AG04450 (cell line): ENCODE measurements at places on chromosomes 16 and 17.

GRCh38 chr17:69593351-69593715 is 178.8 kb downstream of the MAP2K6 start:
- DNase-seq: no peak

DNA sequence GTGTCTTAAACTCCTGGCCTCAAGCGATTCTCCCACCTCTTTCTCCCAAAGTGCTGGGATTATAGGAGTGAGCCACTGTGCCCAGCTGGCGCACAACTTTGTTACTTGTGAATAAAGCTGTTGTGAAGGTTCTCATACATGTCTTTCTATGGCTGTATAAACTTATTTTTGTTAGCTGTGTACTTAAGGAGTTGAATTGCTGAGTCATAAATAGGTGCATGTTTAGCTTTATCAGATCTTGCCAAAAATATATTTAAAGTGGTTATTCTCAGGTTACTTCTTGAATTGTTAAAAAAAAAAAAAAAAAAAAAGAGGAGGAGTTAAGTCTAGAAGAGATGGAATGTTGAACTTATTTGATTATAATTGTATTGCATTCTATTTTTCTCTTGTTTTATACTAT is 47.6 kb upstream of the IRX3 start:
- no peak for DNase-seq

- DNase-seq: no peak
These were observed 84.6 kb downstream of the USP31 start for GRCh38 chr16:23064639-23065038.

DNA sequence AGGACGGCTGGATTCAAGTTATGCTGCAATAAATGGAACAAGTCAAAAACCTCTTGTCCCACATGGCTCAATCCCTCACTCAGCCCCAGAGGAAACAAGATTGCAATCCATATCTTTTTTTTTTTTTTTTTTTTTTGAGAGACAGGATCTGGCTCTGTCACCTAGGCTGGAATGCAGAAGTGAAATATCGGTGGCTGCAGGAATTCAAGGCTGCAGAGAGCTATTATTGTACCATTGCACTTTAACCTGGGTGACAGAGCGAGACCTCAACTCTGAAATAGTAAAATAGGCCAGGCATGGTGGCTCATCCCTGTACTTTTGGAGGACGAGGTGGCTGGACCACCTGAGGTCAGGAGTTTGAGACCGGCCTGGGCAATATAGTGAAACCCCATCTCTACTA is 2.7 kb upstream of the PDE6G start:
- DNase-seq: no peak

GRCh38 chr17:65278050-65278819 is 141.1 kb downstream of the RGS9 start:
- no peak for DNase-seq

DNA sequence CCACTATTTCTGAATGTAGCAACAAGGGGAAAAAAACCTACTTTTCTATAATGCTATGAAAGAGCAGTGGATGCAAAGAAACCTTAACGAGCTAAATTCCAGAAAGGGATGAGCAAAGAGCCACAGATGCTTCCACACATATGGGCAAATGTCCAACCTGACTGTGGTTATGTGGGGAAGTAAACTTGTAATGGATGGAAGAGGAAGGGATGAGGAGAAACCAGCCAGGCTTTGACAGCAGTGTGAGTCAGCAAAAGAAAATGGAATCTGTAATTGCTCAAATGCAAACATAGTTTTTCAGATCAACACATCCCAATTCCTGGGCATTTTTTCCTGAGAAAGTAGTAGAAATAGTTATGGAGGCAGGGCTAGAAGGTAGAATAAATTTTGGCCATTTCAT is 204.8 kb upstream of the CPHXL start:
- DNase-seq: peak; percentile 97

DNA sequence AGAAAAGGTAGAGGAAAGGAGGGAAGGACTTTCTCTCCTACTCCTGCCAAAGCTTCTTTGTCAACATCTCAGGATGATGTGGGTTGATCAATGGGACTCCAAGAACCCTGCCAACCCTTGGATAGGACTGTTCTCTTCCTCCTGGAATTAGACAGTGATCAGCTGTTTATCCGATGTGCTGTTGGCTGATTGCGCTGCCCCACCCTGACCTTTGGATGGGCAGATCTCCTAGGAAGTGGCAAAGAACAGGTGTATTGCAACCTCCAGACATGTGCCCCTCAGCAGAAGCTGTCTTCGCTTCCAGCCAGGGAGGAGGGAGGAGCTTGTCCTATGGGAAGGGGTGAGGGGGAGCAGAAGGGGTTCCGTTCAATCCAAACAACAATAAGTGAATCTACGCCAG is 30.5 kb downstream of the SLC5A11 start:
- no peak for DNase-seq

- DNase-seq: no peak
These were observed 24.9 kb downstream of the KIAA0513 start for GRCh38 chr16:85052536-85052935.

DNA sequence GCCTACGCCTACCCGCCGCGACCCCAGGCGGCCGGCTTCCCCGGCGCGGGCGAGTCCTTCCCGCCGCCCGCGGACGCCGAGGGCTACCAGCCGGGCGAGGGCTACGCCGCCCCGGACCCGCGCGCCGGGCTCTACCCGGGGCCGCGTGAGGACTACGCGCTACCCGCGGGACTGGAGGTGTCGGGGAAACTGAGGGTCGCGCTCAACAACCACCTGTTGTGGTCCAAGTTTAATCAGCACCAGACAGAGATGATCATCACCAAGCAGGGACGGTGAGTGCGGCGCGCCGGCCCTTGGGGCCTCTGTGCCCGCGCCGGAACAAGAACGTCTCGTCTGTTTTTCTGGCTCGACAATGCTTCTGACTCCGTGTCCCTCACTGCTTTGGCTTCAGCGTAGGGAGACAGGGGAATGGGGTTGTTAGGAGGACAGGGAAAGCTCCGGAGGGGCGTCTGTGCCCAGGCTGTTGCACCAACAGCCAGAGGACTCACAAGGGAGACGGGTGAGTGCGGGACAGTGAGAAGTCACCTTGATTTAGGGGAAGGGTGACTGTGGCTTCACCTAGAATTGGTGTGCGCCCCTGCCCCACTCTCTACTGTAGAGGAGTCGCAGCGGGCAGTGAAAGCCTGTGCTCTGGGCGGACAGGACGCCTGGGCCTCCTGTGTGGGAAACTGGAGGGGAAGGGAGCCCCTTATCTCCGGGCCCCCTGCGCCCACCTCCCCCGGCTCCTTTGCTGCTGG is 806 bp downstream of the TBX21 start:
- no peak for DNase-seq

DNA sequence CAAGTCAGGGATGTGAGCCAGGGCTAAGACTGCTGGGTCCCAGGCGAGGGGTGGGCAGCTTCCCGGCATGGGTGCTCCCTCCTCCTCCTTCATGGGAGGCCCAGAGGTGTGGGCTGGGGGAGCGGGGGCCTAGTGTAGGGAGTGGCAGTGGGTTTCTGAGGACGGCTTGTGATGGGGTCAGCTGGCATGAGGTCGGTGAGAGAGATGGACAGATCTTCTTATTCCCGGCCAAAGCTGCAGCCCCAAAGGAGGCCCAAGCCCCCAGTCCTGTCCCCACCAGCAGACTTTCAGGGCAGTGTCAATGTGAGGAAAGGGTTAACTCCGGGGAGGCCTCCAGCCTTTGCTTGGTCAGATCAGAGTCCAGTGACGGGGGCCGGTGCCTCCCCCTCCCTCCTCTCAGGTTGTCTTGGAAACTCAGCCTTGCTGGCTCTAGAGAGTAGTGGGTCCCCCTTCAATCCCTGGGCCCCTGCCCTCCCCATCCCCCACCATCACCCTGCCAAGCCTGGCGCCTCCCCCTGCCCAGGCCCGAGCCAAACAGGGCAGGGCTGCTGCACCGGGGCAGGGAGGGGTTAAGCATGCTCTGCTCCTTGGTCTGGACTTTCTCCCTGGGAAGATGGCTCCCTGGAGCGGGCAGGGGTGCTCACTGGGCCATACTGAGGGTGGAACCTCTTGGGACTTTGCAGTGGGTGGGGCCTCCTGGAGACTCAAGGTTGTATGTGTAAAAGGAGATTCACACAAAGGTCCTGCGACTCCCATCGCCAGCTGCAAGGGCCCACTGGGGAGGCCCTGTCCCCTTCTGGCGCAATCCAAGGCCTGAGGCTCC is 12.4 kb downstream of the NAT9 start:
- DNase-seq: no peak

DNA sequence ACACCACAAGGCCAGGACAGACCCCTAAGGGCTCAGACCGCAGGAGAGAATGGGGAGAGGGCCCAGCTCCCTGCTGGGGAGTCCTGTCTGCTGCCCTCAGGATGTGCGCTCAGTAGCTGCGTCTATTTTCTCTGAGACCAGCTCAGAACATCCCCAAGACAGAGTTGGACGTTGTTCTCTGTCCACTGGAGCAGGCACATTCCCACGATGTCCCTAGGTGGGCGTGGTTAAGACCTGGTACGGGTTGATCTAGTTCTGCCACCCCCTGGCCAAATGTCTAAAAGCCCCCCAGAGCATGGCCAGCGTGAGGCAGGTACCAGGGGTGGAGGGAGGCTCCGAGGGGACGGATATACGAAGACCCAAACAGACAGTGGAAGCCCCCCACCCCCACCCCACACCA is 842 bp upstream of the CALB2 start:
- no peak for DNase-seq

DNA sequence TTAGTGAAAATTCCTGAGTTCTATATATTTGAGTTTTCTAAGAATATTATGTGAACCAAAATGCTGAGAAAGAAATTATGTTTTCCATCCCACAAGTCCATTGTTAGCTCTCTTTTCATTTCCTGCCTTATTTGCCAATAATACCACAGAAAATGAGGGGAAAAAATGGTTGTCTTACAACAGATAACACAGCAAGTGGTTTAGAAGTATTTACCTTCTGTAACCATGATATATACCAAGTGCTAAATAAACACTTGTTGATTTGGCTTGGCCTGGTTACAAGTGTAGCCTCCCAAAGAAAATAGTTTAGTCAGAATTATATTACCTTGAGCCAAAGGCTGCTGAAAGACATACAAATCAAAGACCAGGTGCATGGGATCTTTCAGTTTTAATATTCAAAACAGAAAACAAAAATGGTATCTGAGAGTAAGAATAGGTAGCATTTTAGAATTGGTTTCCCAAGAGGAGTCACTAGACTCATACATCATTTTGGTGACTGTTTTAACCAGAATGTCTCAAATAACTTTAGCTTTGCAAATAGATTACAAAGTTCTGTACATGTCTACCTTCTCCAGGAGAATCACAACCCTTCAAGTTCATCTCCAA is 439.8 kb upstream of the DYNLRB2 start:
- no peak for DNase-seq

DNA sequence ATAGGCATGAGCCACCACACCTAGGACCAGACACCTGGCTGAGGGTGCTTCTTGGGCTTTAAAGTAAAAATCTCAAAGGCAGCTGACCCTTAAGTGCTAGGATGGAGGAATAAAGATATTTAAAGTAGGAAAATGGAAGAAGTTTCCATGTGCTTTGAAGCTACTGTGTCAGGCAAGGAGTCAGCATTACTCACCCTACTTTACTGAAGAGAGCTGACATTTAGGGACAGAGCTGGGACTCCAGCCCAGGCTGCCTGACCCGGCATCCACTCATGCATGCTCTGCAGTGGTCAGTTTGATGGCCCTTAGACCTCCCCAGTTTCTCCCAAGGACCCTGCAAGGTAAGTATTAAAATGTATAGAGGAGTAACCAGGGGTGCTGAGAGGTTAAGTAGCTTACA is 124.7 kb upstream of the PLCG2 start:
- DNase-seq: no peak

GRCh38 chr17:10681866-10682446 is 15.4 kb downstream of the SCO1 start:
- DNase-seq: no peak

DNA sequence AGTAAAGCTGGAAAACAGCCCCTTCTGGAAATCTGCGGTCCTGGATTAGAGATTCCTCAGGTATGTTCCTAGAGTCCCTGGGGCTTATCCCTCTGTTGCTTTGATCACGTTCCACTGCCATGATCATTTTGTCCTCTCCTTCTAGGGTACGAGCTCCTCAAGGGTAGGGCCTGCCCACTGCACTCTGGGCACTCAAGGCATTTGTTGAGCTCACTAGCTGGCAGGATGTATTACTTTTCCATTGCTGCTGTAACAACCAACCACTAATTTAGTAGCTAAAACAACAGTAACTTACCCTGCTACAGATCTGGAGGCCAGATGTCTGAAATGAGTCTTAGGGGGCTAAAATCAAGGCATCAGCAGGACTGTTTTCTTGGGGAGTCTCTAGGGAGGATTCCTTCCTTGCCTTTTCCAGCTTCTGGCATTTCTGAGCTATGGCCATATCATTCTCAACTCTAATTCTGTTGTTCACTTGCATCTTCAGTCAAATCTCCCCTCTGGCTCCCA is 65.7 kb downstream of the ARSG start:
- DNase-seq: no peak

GRCh38 chr16:82063456-82064082 is 28.5 kb downstream of the HSD17B2 start:
- DNase-seq: no peak

GRCh38 chr16:15051387-15051951 is 4.4 kb downstream of the NTAN1 start:
- no peak for DNase-seq

- DNase-seq: peak; percentile 61
These were observed 169.8 kb downstream of the LAT start for GRCh38 chr16:29154676-29155121.

- DNase-seq: no peak
These were observed 26.0 kb upstream of the HNF1B start for GRCh38 chr17:37770631-37771518.

DNA sequence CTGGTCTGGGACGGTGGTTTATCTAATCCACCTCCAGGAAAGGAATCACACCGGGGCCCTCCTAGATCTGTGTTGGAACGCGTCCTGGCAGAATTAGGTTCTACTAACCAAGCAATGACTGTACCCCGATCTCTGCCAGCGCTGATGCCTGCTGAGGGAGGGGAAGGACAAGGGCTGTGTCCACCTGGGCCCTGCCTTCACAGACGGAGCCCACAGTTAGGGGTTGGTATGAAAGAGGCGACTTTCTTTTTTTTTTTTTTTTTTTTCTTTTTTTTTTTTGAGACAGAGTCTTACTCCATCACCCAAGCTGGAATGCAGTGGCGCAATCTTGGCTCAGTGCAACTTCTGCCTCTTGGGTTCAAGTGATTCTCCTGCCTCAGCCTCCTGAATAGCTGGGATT is 9.9 kb upstream of the KRT19 start:
- DNase-seq: no peak

DNA sequence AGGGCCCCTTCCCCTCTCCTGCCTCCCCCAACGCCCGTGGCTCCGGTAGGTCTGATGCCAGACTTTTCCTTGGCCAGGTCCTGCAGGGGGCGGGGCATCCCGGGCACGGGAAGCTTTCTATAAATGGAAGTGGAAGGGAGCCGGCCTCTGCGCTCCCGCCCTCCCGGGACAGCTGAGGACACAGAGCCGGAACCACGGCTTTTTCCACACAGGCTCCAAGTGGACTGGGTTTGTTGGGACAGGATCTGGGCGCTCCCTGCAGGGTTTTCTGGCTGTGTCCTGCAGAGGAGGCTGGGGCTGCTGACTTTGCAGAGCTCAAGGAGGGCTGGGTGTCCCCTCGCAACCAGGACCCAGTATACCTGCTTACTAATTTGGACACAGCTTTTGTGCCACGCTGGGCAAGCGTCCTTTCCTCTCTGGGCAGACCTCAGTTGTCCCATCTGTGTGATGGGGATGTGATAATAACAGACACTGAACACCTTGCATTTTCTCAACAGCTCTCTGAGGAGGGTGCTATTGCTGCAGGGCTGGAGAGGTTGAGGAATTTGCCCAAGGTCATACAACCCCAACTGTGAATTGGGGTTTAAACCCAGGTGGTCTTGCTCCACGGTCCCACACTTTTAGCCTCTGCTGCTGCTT is 1.8 kb downstream of the TNS4 start:
- DNase-seq: no peak

GRCh38 chr17:47742319-47743181 is 9.5 kb downstream of the TBX21 start:
- DNase-seq: no peak
